Foreskin melanocyte (primary cell): ENCODE measurements at places on chromosomes 16 and 17.

DNA sequence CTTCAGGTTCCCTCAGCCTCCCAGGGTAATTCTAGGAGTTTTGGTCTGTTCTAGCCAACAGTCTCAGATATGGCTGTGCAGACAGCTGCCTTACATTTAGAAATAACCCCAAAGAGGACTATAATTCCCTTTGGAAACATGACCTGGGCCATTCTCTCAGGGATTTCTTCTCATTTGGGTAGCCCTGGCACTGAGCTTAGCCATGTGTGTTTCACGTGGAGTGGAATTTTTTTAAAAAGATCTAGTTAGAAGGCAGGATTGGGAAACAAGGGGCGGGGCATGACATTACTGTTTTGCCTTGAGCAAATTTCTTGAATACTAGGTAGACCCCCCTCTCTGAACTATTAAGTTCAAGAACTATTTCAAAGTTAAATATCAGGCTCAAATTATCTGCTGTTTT, 29.6 kb upstream of the MRC2 start:
- DNase-seq = no peak

DNA sequence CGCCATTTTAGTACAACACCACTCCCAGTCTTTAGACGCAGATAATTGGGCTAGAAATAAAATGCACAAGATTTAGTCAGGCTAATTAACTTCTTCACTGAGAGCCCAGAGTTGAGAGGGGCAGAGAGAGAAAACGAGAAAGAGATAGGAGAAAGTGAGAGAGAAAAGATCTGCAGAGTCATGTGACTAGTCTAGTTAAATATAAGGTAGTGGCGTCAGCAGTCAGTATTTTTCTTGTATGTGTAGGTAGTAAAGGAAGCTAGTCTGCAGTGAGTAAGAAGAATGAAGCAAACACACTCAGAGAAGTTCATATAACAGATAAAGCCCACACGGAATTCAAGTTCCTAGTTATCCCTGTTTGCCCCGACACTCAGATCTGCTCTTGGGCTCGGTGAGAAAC, 392.6 kb upstream of the ERCC4 start:
- no peak for DNase-seq

GRCh38 chr16:84379008-84379708, 10.8 kb downstream of the ATP2C2 start:
- DNase-seq = no peak

DNA sequence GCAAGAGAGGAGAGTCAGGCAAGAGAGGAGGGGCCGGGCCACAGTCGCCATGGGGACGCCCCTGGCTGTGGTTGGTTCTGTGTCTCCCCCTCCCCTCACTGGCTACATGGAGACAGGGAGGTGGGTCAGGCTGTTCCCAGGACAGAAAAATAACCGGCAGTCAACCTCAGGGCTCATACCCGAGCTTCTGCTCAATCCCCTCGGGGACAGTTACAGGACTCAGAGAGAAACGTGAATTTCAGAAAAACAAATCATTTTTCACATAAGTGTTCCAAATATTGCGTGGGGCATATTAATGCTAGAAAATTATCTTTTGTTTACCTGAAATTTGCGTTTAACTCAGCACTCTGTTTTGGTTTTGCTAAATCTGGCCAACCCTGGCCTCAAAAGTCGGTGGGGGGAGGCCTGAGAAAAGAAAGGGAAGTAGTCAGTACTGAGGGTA, 22.2 kb upstream of the CPSF4L start:
- DNase-seq = no peak

DNA sequence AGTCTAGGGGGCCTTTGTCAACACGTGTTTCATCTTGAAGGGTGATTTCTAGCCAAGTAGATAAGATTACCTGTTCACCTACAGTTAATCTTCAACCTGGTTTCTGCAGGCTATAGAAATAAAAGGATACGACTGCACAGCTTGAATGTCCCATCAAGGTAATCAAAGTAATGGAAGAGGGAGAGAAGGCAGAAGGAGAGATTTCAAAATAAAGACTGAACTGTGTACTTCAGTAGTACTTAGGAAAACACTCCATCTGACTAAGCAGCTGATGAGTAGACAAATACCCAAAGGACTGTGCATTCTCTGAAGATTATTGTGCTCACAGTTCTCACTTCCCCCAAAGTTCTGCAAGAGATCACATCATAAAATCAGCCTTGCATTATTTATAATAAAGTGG, 5.8 kb upstream of the RFFL start:
- DNase-seq = no peak

- no peak for DNase-seq
Observed at GRCh38 chr16:4687416-4687815, 5.9 kb upstream of the NUDT16L1 start.

DNA sequence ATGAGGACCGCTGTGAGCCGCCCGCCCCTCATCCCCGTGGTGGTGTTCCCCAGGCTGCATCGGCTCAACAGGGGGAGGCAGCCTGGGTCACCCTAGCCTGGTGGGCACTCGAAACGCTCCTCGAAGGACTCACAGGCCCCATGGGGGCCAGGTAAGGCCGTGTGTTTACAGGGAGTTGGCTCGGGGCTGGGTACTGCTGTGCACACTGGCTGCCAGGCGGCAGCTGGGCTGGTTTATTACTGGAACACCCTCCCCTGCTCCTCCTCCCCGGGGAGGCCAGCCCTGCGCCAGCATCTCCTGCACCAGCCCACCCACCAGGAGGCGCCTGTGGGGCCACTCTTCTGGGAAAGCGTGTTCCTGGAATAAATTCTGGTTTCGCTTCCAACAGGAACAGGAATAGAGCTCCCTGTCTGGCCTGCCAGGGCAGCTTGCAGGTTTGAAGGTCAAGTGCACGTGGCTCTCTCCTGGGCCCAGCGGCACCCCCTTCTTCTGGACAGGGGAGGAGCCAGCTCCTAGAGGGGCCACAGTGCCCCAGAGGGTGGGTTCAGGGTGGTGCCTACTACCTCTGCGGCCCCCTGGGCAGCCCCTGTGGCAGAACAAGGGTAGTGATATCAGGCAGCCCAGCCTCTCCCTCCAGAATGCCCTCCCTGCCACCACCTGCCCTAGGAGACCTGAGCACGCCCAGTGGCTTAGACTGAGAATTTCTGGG, 11.3 kb downstream of the MCRIP1 start:
- DNase-seq = peak; percentile 51
